ENCODE measurements at places on chromosomes 1 and 21. TPM values are rescaled to one million over a fixed set of nuclear protein-coding genes. Genes with fewer than 3 reads are reported as not detected.

The CCDC28B gene
- total RNA-seq = 4.5 TPM

The OR2G6 gene
- total RNA-seq = not detected

- H3K4me1 ChIP-seq = no peaks in the 10 kb centered on the region
- H3K27ac ChIP-seq = no peak overlapping the region
- no peaks in the 10 kb centered on the region for H3K27me3 ChIP-seq
- H3K36me3 ChIP-seq = peaks cover 30% of the 10 kb centered on the region
- no peak for ATAC-seq
Measured at GRCh38 chr1:62810420-62811274, 26.7 kb downstream of the ATG4C start.

The TRIM33 gene
- total RNA-seq = 26.7 TPM

DNA sequence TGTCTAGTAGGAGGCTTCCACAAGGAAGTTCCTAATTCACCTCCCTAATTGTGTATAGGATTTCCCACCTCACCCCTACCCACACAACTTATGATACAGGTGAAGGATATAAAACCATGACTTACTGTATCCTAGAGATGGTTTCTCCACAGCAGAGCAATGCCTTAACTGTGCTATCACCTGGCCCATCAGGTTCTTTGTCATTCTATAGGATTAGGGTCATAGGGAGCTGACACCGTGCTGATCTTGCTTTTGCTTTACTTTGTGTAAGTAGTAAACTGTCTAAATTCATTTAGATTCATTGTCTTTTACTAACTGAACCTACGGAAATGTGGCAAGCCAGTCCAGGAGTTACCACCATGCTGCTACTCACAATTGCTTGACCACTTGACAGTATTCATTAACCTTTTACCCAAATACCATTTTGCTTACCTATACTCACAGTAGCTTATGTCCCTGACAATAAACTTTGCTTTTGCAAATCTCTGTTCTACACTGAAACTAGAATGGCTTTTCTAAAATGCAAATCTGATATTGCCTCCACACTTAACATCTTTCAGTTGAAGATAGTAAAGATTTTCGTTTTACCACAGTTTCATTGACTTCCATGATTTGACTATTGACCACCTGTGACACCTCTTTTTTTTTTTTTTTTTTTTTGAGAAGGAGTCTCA lies 147.6 kb downstream of the IFI44 start:
- no peak overlapping the region for H3K4me3 ChIP-seq
- no peaks in the 10 kb centered on the region for H3K4me1 ChIP-seq
- no peaks in the 10 kb centered on the region for H3K27me3 ChIP-seq
- no peak overlapping the region for H3K27ac ChIP-seq
- no peaks in the 10 kb centered on the region for H3K36me3 ChIP-seq
- ATAC-seq = no peak

All from gastroesophageal sphincter (tissue), 4 donors.